ENCODE measurements at places on chromosomes 11 and 22.

GRCh38 chr11:70262951-70263350 is 7.5 kb upstream of the PPFIA1 start:
- DNase-seq = no peak

DNA sequence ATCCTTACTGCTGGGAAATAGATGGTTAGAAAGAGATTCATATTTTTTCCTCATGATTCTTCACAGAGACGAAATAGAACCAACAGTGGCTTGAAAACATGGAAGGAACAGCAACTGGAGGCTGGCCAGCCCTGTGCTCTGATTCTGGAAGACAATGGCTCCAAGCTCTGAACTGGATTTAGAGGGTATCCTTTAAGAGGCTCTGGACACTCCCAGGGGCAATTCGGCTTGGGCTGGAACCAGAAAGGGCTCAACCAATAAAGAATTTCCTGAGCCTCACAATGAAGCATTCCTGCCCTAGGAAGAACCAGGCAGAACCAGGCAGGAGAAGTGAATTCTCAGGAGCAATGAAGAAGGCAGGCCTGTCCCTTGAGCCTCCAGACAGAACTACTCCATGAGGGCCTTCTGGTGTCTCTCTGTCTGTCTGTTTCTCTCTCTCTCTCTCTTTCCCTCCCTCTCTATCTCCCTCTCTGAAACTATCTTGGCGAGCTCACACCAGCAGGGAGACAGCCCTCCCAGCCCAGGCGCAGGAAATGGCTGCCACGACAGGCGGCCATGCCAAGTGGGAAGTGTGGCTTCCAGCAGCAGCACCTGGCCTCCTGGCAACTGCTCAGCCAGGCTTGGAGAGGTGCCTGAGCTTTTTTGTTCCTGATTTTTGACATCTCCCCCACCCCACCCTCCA is 93.3 kb downstream of the RCN1 start:
- no peak for DNase-seq

DNA sequence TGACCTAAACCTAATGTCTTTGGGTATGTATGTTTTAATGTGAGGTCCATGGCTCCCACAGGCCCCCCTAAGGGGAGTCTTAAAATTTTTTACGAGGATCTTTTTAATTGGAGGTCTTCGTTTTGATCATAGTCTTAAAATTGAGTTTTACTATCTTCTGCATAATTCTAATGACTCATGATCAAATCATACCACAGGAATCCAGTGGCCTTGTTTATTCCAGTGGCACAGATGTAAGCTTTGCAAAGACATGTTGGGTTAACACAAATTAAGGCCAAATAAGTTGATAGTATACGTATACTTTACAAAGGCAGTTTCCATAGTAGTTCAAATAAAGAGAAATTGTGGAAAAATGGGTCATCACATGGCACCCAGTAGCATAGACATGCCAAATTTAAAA is 33.9 kb upstream of the FJX1 start:
- DNase-seq = no peak

DNA sequence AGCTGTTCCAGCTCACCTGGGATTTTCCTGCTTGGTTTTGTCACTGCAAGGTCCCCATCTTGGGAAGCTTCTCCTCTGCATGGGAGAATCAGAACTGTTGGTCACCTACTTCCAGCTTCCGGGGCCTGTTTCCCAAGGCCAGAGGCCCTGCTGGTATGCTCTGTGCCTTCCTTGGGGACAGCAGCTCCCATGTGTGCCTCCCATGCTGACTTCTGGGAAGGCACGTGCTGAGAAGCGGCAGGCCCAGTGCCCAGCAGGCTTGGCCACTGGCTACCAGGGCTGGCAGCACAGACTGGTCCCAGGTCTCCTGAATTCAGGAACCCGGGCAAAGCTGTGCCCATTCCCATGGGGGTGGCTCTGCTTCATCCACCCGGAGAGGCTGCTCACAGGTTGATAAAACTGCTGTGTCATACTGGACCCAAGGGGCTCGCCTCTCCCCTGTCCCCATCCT is 33.8 kb downstream of the MYEOV start:
- no peak for DNase-seq

DNA sequence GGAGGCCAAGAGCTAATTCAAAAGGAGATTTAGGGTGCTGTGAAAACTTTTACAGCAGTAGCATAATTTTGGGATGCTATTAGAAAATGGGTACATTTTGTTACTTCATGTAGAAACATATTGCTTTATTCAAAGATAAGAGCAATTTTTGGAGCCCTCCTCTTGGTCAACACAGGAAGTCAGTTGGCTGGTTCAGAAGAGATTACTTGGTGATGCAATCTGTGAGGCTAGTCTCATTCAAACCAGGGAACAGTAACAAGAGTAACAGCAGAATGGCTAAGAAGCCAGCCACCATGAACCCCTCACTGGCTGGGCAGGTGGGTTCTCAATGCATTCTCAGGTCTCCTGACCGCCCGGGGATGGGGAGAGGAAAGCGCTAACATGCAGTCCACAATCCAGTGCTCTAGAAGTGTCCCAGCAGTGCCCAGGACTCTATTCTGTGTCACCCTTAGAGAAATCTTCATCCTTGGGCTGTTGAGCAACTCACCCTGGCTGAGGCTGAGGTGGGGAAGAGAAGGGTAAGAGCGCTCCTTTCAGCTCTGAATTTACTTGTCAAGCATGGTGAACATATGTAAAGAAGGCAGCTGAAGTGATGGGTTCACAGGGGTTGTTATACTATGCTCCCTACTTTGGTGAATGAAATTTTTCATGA is 262.2 kb upstream of the UBASH3B start:
- DNase-seq = no peak

DNA sequence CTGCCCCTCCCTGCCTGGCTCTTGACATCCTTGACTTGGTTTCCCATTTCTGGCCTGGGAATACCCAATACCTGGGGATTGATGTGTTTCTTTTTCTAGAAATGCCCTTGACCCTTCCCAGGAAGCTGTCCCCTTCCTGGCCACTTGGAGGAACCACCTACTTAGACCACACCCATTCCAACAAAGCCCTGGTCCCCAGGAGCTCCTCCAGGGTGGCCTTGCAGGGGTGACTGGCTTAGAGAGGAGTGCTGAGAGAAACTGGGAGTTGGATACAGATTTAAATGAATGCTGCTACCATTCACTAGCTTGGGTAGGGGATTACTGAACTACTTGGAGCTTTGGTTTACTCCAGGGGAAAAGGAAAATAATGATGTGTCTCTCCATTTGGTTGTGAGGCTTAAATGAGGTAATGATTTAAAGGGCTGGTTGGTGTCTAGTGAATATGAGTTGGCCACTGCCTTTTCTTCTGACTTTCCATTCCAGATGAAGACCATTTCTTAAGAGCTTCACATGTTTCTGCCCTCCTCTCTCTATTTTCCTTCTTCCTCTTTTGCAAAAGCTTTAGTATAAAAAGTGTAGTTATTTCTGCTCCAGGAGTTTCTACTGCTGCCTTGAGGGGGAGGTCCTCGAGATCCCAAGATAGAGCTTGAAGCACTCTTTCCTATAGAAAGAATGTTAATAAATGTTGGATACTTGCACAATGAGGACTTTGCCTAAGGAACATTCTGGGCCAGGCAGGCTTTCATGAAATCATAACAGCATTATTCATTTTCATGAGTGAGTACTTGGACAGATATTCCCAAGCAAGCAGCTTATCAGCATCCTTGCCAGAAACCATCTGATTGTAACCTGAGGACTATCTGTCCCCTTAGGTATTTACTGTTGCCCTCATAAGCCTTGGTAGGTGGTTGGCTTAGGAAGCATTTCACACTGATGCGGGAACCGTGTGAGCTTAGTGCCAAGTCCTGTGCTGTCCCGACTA is 22.4 kb downstream of the PANX1 start:
- DNase-seq = no peak

DNA sequence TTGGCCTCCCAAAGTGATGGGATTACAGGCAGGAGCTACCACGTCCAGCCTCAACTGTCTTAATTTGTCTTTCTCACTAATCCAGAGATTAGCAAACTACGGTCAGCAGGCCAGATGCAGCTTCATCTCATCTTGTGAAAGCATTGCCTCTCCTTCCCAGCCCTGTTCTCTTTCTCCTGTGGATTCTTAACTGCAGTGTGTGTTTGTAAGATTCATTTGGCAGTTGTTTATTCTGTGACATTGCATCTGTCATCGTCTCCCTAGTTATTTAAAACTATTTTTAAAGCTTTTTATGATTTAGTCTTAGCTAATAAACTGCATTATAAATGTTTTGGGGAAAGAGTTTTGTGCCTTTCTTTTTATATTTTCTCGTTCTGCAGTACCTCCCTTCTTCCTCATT is 29.2 kb downstream of the RNF169 start:
- no peak for DNase-seq

DNA sequence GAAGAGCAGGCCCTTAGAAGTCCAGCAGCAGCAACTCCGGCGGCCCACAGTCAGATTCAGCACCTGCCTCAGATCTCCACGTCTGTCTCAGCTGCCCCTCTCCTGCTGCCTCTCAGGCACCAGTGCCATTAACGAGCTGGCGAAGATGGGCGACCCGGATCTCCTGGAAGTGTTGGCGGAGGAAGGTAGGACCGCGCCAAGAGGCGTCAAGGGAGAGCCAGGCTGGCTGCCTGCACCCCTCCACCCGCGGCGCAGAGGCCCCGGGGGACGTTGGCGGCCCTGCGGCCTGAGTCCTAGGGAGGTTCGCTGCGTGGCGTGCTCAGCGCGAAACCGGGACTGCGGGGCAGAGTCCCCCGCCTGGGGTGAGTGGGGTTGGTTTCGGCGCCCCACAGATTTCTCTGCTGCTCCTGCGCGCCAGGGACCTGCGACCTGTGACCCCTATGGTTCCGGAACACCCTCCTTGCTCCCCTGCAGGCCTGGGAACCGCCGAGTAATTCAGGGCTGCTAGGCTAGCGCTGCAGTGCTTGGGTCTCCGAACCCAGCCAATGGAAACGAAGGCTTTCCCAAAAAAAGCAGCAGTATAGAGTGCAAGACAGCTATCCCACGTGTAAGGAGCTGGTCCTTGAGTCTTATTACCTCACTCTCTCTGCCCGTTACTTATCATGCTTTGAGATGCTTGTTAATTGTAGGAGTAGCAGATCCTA is 615 bp downstream of the ANO5 start:
- no peak for DNase-seq

GRCh38 chr11:66593303-66593635 is 284 bp downstream of the CCS start:
- no peak for DNase-seq

DNA sequence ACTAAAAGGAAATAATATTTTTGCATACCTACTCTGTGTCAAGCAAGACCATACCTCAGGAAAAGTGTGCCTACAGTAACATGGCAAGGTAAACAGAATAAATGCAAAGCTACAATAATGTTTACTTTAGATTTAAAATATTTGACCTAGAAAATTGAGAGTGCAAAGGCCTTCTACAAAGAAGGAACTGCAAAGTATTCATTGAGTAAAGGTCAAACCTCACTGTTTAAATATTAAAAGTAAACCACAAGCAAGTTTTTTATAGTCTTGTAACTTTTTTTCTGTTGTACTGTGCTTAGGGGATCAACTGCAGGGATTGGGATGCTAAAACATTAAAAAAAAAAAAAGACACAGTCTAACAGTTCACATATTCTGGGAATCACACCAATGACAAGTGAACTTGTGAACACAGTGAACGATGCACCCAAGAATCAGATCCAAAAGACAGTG is 48.8 kb downstream of the CWF19L2 start:
- DNase-seq = no peak

DNA sequence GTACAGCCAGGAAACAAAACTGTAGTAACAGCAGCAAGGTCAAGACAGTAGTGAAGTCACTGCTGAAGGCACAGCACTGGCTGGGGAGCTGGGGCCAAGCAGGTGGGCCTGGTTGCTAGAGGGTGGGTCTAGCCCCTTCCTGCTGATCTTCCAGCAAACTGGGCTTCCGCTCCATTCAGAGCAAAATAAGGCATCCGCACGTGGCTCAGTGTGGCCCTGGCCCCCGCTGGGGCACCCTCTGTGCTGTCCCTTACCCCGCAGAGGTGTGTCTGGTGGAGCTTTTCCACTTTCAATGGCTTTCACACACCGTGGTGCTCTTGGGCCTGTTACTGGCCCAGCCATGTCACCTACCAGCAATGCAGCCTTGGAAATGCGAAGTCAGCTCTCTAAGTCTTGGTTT is 162.4 kb upstream of the B3GAT1 start:
- no peak for DNase-seq

DNA sequence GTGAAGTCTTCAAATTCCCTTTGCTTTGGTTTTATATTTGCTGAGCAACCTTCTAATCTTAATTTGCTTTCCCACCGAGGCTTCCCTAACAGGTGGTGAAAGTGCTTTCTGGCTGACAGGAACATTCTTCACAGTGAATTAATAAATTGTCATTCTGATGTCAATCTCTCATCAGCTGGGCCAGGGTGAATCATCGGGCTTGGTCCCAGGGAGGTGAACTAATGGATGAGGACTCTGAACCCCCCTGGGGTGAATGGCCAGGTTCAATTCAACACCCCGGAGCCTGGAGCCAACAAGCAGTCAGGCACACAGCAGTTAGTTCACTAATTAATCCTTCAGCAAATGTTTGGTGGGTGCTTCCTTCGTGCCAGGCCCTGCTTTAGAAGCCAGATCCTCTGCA is 155.4 kb upstream of the PDGFD start:
- DNase-seq = no peak

- no peak for DNase-seq
Observed at GRCh38 chr11:76612226-76612625, 58.3 kb downstream of the LRRC32 start.

GRCh38 chr11:2912498-2912897 is 16.7 kb downstream of the PHLDA2 start:
- DNase-seq = no peak

GRCh38 chr11:26696330-26696729 is 25.5 kb downstream of the SLC5A12 start:
- no peak for DNase-seq

GRCh38 chr22:45268167-45268957 is 16.4 kb upstream of the UPK3A start:
- no peak for DNase-seq

GRCh38 chr11:105137286-105137685 is 2.3 kb downstream of the CARD18 start:
- DNase-seq = no peak

- no peak for DNase-seq
Observed at GRCh38 chr22:29621761-29622526, 18.5 kb downstream of the NF2 start.

GRCh38 chr22:37996515-37997246 is 12.3 kb upstream of the SOX10 start:
- DNase-seq = no peak

DNA sequence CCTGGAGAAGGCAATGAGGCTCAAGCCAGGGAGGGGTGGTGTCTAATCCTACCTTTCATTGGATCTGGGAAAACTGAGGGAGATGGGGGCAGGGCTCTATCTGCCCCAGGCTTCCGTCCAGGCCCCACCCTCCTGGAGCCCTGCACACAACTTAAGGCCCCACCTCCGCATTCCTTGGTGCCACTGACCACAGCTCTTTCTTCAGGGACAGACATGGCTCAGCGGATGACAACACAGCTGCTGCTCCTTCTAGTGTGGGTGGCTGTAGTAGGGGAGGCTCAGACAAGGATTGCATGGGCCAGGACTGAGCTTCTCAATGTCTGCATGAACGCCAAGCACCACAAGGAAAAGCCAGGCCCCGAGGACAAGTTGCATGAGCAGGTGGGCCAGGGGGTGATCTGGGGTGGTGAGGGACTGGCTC is at the start of gene FOLR1:
Gene FOLR1, plus strand, starts transcription at position 180 of the 421 bp plus-strand sequence. Its CDS starts 34 bp downstream, at position 214.
- no peak for DNase-seq

Data from activated effector memory CD4-positive, alpha-beta T cell treated with Interleukin-2 at 50 U/mL for 16 hours (primary cell).